ENCODE measurements at places on chromosomes 4 and X.

DNA sequence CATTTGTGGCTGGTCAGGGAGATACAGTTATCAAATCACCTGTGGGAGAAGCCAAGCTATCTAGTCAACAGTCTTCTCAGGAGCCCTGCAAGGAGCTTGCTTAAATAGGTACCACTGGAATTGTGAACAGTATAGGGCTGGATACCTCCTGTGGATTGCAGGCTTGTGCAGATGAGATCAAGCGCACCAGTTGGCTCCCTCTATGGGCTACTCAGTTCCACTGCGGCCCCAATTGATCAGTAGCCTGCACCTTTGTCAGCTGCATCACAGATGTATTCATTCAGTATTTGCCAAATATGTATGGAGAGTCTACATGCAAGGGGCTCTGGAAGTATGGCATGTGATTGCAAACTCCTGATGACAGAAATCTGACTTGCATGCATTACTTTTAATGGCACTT lies 28.6 kb downstream of the TEX13A start:
- DNase-seq, result no peak

DNA sequence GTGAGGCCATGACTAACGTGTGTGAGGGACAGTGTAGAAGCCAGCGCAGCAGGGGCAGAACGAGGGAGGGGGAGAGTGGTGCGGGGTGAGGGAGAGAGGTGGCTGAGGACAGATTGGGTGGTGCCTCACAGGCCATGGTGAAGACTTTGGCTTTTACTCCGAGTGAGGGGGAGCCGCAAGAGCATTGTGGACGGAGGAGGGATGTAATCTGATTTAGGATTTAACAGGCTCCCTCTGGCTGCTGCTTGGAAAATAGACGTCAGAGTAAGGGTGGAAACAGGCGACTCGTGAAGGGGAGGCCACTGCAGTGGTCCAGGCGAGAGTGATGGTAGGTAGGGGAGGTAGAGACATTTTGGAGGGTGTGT lies 13.0 kb downstream of the PPP1R3F start:
- DNase-seq, result no peak

DNA sequence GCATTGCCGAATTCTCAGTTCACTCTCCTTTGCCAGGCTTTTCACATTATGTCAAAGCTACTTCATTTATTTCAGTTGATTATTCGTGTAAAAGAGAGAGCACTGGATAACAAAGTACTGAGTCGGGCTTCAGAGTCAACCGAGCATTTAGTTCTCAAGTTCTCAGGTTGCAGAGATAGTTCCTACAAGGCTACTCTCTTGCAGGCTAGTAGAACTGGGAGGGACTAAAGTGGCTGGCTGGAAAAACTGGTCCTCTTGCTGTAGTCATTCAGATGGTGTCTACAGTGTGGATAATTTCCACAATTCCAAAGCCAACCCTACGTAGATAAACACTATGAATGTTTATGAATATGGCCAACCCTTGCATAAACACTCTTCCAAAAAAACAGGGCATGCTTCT lies 4.6 kb upstream of the CCNG2 start:
- no peak for DNase-seq

- DNase-seq, result no peak
Measured at GRCh38 chrX:40171513-40172400, 74.0 kb upstream of the BCOR start.

GRCh38 chr4:180615746-180616145 lies 1627.5 kb upstream of the TENM3 start:
- no peak for DNase-seq

DNA sequence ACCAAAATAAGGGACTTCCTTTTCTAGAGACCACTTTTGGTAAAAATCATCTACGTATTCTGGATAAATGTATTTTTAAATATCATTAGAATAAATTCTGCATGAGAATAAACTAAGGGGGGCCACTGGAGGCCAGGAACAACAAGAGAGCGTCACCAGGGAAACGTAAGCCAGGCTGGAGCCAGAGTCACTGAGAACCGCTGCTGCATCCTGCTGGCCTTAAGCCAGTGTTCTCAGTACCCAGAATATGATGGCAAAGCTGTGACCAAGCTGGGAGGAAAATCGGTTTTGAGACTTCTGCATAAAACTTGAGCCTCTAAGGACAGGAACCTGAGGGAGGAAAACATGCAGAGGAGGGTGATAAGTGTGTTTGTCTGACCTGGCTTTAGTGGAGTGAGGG lies 63.0 kb upstream of the FAM9A start:
- DNase-seq, result no peak

- no peak for DNase-seq
Measured at GRCh38 chrX:11965436-11965835, 172.8 kb upstream of the FRMPD4 start.

DNA sequence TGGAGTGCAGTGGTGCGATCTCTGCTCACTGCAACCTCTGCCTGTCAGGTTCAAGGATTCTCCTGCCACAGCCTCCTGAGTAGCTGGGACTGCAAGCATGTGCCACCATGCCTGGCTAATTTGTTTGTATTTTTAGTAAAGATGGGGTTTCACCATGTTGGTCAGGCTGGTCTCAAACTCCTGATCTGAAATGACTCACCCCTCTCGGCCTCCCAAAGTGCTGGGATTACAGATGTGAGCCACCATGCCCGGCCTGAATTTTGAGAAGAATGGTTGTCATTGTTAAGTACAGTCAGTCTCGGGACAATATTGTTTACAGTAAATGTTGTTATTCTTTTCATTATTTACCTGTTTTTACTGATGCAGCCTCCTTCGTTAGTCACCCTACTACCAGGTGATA lies 1226.2 kb upstream of the TENM3 start:
- DNase-seq, result no peak
